Neuronal stem cell (in vitro differentiated cells): ENCODE measurements at places on chromosomes 12 and 14.

DNA sequence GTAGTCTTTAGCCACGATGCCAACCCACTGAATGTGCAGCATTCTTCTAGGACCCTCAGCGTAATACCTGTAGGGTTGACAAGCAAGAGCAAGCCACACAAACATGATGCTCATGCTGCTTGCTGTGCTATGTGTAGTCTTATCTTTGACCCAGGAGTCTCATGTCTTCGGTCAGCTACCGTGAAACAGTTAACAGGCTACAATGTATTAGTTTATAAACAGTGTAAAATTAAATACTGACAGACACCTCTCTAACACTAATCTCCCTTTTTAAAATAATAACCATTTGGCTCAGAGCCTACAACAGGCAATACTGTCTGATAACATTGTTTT is 1.9 kb downstream of the EAPP start:
- H3K4me3 ChIP-seq, result peak overlapping the region; percentile 8
- H3K36me3 ChIP-seq, result peaks cover 4% of the 10 kb centered on the region
- H3K4me1 ChIP-seq, result peaks cover 3% of the 10 kb centered on the region

GRCh38 chr14:71089971-71090370 is 182.7 kb downstream of the PCNX1 start:
- no peak overlapping the region for H3K4me3 ChIP-seq
- no peaks in the 10 kb centered on the region for H3K27me3 ChIP-seq
- no peak for DNase-seq
- no peak overlapping the region for H3K27ac ChIP-seq

DNA sequence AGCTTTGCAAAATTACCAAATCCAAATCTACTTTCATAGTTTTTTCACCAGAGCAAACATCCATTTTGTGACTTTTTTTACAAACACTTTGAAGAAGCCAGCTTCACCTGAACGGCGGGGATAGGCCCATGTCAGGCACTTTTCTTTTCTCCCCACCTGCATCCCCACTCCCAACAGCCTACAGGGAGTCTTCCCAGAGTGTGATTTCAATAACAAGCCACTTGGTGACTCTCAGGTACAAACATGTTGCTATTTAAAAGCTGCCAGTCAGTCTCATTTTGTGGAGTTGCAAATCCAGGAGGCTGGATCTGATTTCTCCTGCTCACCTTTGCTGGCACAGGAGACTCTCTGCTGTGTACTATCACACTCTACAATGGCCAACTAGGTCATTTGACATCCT is 285.5 kb downstream of the KCNH5 start:
- DNase-seq, result no peak
- H3K36me3 ChIP-seq, result no peaks in the 10 kb centered on the region
- no peak overlapping the region for H3K27ac ChIP-seq
- H3K4me3 ChIP-seq, result no peak overlapping the region

DNA sequence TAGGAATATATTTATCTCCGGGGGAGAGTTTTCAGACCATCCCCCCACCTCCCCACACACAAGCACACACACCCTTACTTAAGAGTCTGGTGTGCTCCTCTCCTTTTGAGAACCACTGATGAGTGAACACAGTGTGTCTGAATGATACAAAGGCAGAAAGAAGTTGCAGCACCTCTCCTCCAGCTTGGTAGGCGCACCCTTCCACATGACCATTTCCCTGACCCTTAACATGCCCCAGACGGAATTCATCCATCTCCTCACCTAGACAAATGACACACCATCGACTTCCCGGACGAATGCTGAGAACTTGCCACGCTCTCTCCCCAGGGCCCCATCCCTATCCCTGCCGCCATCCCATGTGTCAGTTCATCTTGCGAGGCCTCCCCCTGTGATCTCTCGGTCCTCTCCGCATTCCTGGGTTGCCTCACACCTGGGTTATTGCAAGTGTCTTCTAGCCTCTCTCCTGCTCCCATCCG is 3.9 kb downstream of the TNFRSF1A start:
- no peaks in the 10 kb centered on the region for H3K27me3 ChIP-seq
- H3K27ac ChIP-seq, result no peak overlapping the region
- peaks cover 45% of the 10 kb centered on the region for H3K36me3 ChIP-seq
- no peak for DNase-seq
- H3K4me1 ChIP-seq, result peaks cover 53% of the 10 kb centered on the region

GRCh38 chr14:101500061-101500460 is 61.2 kb upstream of the DIO3 start:
- H3K36me3 ChIP-seq, result no peaks in the 10 kb centered on the region
- no peak for DNase-seq
- H3K27me3 ChIP-seq, result peaks cover 35% of the 10 kb centered on the region
- H3K27ac ChIP-seq, result no peak overlapping the region
- H3K4me1 ChIP-seq, result peaks cover 15% of the 10 kb centered on the region
